Stimulated activated CD4-positive, alpha-beta T cell treated with anti-CD3 and anti-CD28 coated beads, TNF-alpha, amount 100 ng/mL, for 1 hour (primary cell): ENCODE measurements at places on chromosomes 2 and 18.

- no peak for DNase-seq
These were observed 10.3 kb upstream of the AGXT start for GRCh38 chr2:240858321-240858720.

- no peak for DNase-seq
These were observed 156.1 kb upstream of the SLC39A10 start for GRCh38 chr2:195500879-195501278.

GRCh38 chr18:53253789-53254188 is 913.8 kb downstream of the DCC start:
- DNase-seq = no peak

GRCh38 chr2:128464456-128464855 is 145.8 kb upstream of the HS6ST1 start:
- no peak for DNase-seq

DNA sequence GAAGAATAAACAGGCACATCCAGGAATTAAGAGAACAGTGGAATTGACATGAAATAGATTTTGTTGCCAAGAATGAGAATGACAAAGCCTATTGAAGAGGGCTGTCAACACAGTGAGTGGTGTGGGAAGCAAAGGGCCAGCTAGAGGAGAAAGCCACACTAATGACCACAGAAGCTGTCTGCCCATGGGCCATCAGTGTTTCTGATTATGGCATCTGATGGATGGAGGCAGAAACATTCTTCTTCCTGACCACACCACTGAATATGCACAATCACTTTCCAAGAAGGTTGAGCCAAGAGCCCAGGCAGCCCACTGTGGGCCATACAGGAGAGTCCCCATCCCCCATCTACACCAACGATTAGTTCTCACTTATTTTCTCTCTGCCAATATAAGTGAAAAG is 146.0 kb upstream of the SH3BP4 start:
- DNase-seq = no peak

DNA sequence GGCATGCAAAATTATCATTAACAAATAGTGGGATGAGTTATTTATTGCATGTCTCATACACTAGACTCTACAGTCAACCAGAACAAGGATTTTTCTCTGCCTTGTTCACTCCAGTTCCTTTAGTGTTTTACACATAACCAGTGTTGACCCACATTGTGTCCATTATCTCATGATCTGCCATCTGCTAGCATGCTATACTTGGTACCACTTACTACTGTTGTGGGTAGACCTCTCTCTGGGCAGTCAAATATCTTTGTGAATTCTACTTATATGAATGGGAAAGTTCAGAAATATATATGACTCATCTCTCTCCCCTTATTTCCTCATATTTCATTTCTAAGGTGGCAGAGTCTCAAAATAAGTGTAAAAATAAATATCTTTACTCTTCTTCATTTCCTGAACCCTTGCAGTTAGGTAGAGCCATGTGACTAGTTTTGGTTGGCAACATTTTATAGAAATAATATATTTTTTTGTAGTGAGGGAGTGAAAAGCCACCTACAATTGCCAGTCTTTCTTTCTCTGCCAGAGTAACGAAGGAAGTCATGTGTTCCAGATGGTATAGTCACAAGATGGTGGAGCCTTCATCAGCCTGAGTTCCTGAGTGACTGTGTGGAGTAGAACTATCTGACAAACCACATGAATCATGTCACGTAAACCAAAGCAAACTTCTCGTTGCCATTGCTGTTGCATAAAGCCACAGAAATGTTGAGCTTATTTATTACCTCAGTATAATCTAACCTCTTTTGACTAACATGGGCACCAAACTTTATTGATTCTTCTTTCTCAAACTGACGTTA is 704.0 kb downstream of the RNF144A start:
- no peak for DNase-seq

GRCh38 chr2:129748250-129748649 is 231.2 kb upstream of the RAB6C start:
- no peak for DNase-seq

DNA sequence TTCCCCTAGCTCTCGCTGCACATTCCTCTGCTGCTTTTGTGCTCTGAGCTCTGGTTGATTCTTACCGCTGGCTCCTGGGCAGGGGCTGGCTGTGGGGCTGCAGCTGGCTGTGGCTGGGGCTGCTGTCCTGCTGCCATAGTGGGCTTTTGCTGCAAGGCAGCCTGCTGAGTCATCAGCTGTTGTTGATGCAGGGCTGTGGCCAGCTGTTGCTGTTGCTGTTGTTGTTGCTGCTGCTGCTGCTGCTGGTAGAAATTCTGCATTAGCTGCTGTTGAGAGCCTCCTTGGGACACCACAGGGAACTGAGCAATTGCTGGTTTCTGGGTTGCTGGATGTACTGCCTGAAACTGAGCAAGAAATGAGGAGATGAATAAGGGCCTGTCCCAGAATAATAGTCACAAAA is 77.2 kb upstream of the NFU1 start:
- no peak for DNase-seq

DNA sequence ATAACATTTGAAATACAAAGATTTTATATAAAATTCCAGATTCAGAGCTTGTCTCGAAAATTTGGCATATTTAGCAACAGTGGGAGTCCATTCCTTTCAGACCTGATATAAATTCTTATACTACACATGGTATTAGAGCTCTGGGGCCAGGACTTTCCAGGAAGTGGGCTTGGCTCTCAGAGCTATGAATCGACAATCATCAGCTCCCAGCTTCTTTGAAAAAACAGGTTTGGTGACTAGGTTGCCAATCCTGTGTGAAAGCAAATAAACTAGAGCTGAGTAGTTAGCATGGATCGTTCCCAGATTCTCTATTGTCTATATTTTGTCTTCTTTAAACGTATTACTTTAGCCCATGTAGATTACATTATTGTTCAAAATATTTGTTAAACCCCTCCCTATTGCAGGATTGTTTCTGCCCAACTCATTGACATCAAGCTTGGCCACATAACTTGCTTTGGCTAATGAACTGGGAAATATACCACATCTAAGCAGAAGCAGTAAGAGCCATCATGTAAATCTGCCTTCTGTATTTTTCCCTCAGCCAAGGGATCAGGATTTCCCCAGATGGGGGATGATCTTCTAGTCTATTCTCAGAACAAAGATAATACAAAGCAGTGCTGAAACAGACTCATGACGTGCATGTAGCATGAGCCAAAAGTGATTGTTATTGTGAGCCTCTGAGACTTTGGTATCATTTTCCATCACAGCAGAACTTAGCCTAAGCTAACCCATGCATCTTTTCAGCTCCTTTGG is 105.4 kb downstream of the KCNH7 start:
- DNase-seq = no peak

- DNase-seq = no peak
These were observed 12.1 kb downstream of the COPS9 start for GRCh38 chr2:240123821-240124650.

DNA sequence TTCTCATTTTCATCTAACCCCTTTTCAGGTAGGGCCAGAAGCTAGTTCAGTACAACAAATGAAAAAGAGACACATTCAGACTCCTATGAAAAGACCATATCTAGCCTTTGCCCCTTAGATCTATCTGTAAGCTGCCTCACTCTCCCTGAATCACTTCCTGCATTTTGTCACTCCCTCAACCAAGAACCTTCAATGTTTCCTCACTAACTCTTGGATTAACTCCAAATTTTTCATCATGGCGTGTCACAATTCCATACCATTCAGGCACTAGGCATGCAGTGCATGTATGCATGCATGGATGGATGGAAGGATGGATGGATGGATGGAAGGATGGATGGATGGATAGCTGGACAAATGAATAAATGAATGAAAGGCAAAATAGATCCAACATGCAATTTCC is 356.9 kb downstream of the TNS1 start:
- DNase-seq = no peak

DNA sequence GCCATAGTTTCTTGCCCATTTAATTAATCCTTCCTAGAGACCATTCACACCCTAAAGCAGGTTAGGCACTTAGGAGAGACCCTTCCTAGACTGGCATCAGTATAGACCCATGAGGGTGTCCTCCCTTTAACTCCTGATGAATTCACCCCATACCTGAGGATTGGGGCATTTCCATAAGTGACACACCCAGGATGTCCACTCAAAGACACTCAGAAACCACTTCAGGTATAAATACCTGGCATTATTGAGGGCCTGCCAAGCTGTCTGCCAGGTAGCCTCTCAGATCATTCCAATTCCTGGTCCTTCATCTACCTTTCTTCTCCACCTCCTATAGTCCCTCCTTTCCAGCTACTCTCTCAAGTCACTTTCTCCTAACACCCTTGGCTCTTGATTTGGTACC is 57.5 kb upstream of the SLC14A2 start:
- no peak for DNase-seq

GRCh38 chr2:196170606-196171247 is 651 bp downstream of the STK17B start:
- no peak for DNase-seq
